Central memory CD4-positive, alpha-beta T cell (primary cell): ENCODE measurements at places on chromosomes 12 and 14.

- DNase-seq = no peak
Measured at GRCh38 chr12:69981881-69982475, 157.0 kb downstream of the MYRFL start.

DNA sequence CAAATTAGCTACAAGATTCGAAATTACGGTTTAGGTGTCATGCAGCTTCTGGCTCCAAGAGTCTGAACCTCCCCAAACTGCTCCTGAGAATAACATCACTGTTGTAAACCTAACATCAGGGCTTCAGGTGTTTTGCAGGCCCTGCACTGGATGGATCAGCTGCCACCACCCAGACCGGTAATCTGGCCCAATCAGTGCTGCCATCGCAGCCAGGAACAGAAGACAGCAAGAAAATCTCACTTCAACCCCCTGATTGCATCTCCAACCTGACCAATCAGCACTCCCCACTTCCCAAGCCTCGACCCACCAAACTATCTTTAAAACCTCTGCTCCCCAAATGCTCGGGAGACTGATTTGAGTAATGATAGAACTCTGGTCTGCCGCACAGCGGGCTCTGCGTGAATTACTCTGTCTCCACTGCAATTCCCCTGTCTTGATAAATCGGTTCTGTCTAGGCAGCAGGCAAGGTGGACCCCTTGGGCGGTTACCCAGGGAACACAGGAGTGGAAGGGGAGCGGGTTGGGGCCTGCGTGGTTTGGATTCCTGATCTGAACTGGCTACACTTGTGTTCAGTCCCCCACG is 268.5 kb upstream of the SFSWAP start:
- DNase-seq = no peak

- DNase-seq = peak; percentile 26
Measured at GRCh38 chr12:132812631-132813305, 15.9 kb downstream of the GOLGA3 start.

DNA sequence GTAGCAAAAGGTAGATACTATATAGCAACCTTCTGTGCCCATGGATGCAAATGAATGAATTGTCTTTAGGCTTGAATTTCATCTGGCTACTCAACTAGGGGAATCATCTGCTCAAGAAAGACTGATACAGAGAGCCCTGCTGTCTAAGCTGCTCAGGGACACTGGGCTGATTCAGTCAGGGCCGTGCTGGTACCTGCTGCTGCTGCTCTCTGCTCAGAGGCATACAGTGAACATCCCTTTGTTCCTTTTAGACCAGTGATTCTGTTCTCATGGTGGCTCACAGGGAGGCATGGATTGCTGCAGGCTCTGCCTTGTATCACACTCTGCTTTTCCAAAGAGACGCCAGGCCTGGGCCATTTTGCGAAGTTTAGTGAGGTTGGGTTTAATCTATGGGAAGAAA is 14.1 kb downstream of the EIF2B2 start:
- no peak for DNase-seq

DNA sequence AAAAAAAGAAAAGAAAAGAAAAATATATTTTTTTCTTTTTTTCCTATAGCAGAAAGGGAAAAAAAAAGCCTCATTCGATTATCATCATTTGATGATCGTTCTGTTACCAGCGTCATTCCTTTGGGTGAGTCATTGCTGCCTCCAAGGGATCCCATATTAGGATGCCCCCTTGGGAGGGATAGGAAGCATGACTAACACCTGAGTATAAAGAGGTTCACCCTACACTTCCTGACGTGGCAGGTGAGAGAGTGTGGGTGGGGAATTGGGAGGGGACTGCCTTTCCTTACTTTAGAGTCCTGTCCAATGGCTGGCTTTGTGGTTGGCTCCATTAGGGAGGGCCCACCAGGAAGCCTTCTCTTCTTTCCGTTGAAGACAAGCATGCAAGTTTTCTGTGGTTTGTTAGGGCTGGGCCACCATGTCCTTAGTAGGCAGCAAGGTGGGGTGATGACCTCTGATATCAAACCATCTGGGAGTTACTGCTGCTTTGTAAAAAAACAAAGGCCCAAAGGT is 56.1 kb upstream of the FUT8 start:
- DNase-seq = no peak

- DNase-seq = no peak
Measured at GRCh38 chr12:43942379-43942778, 106.5 kb downstream of the TMEM117 start.

GRCh38 chr14:72675126-72675525 is 218.8 kb downstream of the DPF3 start:
- no peak for DNase-seq

DNA sequence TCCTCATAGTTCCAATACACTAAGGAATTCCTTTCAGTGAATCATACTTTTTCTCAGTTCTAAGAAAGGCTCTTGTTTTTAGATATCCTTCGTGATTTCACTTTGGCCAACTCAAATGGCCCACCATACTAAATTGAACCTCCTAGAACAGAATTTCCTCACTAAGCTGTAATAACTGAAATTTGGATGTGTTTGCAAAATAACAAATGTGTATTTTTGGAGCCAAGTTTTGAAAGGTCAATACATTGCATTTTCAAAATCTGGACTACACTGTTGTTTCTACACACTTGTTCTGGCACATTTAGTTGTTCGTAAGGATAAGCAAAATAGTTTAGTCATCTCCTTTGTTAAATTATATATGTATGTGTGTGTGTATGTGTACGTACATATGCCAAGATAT is 439.0 kb upstream of the STXBP6 start:
- DNase-seq = no peak

GRCh38 chr12:109105176-109105575 is 7.8 kb downstream of the UNG start:
- no peak for DNase-seq

- DNase-seq = no peak
Measured at GRCh38 chr14:91005716-91006115, 54.7 kb downstream of the RPS6KA5 start.

- DNase-seq = no peak
Measured at GRCh38 chr14:69779088-69779487, 12.1 kb downstream of the SRSF5 start.
